OCI-LY7 (cell line): ENCODE measurements at places on chromosomes 5 and 9.
A peak's percentile ranks its signal among the peaks of the same experiment; 100 is the strongest.

GRCh38 chr9:4297151-4297785 lies 2.6 kb downstream of the GLIS3 start:
- no peak for DNase-seq

DNA sequence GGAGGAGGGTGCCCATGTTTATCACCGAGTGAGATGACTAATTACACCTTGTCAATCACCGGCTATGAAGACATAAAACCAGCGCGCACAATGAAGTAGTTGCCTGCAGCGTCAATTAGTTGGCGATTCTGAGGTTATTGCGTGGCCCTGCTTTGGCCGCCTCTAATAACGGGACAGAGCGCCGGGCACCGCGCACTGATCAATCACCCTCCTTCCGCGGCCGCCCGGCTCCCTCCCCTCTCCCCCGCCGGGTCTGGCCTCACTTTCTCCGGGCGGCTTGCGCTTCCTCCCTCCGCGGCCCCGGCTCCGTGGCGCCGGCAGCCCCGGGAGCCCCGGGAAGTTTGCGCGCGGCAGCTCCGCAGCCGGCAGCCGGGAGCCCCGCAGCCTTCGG lies 3.3 kb upstream of the LHX2 start:
- no peak for DNase-seq

DNA sequence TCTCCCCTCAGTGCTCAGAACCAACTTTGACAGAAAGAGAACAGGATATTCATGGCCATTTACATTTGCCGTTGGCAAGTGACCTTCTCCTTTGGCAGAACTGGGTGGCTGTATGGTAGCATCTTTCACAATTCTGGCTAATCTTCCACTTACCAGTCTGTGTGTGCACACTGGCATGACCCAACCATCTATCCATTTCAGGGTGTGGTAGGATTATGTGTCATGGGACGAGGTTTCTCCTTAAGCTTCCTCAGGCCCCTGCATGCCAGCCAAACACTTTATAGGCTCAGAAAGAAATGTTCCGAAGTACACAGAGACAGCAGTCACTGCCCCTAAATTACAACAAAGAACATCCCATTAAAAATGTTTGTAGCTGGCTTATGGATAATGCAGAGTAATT lies 497.1 kb downstream of the NFIB start:
- DNase-seq, result no peak

GRCh38 chr9:131670247-131671132 lies 69.4 kb downstream of the RAPGEF1 start:
- DNase-seq, result no peak

- no peak for DNase-seq
These were observed 924 bp upstream of the NEURL1B start for GRCh38 chr5:172640139-172640538.

- DNase-seq, result no peak
These were observed 8.1 kb upstream of the ZNF354A start for GRCh38 chr5:178738520-178738919.

DNA sequence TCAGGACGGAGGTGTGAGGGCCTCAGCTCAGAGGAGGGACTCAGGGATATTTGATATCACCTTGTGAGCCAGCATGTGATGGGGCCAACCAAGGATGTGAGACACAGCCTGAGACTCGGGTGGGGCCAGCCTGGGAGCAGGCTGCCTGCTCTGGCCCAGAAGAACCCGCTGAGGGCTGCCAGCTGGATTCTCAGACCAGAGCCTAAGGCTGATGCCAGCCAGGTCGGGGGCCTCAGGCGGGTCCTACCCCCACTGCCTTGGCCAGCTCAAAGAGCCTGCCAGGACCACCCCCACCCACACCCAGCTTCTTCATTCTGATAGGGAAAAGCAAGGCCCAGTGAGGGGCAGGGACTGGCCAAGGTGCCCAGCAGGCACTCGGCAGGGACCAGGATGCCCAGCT lies 20.3 kb upstream of the DUSP1 start:
- no peak for DNase-seq

- DNase-seq, result no peak
These were observed 199.3 kb downstream of the RFK start for GRCh38 chr9:76194896-76195295.

DNA sequence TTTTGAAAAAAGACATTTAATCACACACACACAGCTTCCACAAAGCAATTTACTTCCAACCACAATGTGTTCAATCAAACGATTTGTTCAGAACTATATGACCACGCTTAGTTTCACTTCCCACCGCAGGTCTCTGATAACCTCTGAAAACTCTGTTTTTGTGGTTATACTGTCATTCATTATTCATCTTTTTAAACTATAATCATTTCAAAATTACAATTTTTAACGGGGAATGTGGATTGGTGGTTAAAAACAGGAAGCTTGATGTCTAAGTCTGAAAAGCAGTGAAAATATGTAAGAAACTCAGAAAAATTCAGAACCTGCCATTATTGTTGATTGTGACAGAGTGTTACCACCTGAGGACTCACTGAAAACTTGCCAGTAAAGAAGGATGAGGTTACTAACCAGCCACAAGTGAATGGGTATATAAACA lies 12.7 kb upstream of the TMEM174 start:
- DNase-seq, result peak; percentile 79

DNA sequence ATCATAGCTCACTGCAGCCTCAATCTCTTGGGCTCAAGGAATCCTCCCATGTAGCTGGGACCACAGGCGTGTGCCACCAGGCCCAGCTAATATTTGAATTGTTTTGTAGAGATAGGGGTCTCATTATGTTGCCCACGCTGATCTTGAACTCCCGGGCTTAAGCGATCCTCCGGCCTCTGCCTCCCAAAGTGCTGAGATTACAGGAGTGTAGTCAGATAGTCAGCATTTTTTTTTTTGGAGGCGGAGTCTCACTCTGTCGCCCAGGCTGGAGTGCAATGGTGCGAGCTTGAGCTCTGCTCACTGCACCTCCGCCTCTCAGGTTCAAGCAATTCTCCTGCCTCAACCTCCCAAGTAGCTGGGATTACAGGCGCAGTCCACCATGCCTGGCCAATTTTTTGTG lies 1.6 kb upstream of the SAR1B start:
- DNase-seq, result no peak

DNA sequence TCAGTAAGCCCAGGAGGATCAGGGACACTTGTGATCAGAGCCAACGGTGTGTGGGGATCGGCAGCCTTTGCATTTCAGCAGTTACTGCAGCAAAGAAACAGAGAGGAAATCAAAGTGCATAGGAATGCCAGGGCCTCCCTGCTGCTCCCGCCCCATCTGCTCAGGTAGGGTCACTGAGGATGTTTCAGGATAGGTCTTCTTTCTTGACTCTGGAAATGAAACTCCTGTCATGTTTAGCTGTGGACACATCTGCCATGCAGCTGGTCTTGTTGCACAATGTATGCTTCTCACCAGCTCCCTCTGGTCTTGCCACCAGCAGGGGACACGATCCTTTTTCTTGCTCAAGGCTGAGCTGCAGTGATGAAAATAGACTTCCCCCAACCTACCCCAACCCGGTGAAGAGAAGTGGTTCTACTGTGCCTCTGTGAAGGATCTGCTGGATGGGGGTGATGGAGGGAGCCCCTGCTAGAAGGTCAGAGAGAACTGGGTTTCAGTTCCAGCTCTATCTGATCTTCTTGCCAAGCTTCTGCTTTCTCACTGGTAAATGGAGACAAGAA lies 185.2 kb upstream of the KLF4 start:
- DNase-seq, result no peak
